ENCODE measurements at places on chromosomes 3 and 15.

DNA sequence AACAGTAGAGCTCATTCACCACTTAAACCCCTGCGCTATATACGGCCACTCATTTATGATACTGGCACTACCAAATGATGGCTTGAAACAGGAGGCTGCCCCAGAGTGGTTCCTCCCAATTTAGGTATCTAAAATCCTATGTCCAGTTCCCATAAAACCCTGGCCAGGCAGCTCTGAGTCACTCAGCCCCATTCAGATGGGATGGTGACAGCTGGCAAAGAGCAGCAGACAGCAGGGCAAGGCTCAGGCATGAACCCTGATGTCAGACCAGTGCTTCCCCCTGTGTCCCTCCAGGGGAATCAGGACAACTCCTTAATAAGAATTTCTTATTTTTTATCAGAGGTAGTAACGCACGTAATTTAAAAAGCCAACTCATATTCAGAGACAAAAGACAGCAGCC is 77.2 kb upstream of the RNU6-1 start:
- no peak for DNase-seq

- DNase-seq = no peak
Measured at GRCh38 chr15:25694823-25695312, 168.3 kb downstream of the ATP10A start.

DNA sequence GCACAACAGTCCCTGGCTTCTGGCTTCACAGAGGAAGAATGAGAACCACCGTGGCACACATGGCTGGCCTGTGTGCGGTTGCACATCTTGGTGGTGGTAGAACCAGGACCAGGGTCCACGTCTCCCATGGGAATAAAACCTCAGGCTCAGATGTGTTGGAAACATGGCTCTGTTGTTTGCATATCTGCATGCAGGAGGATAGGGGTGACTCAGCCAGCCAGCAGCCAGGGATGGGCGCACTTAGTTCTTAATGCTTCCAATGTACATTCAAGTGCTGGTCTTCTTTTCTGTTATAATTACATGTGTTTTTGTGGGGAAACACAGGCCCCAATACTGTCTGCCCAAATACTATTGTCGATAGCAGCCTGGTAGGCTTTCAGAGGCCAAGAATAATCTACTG is 35.8 kb upstream of the BCL2L10 start:
- no peak for DNase-seq

DNA sequence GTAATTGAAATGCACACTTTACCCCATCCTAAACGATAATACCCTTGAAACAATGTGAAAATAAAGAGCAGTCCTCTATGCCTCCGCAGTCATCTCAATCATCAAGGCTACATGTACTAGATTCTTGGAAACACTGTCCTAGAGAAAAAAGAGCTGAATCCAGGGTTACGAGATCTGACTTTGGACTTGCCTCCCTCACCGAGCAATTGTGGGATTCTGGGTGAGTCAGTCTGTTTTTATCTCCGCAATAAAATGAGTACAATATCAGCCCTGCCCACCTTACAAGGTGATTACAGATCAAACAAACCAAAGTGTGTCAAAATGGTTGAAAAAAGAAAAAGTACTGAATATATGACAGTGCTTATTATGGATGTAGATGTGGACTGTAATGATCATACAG is 152.3 kb upstream of the SNTN start:
- no peak for DNase-seq

DNA sequence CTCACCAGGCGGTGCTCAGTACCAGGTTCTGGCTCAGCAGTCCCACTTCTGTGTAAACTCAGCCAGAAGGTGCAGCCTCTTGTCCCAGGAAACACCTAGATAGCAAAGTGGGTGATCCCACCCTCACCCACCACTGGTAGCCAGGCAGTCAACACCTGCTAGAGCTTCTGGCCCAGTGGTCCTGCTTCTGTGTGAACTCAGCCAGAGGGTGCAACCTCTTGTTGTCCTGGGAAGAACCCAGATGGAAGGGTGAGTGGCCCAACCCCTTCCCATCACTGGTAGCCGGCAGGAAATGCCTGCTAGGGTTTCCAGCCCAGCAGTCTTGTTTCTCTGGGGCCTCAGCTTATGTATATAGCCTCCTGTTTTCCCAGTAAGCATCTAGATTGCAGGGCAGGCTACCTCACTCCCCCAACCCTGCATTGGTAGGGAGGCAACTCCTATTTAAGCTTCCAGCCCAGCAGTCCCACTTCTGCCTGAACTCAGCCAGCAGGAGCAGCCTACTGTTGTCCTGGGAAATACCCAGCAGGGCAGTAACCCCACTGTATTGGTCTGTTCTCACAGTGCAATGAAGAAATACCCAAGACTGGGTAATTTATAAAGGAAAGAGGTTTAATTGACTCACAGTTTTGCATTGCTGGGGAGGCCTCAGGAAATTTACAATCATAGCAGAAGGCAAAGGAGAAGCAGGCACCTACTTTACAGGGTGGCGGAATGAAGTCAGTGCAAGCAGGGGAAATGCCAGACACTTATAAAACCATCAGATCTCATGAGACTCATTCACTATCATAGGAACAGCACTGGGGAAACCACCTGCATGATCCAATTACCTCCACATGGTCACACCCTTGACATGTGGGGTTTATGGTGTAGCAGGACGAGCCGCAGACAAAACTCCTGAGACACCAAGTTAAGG is 110.6 kb downstream of the DTWD1 start:
- no peak for DNase-seq

GRCh38 chr3:119367000-119367399 is 72.8 kb downstream of the ARHGAP31 start:
- no peak for DNase-seq

GRCh38 chr3:114760679-114761078 is 386.4 kb downstream of the ZBTB20 start:
- no peak for DNase-seq

GRCh38 chr3:9161298-9161697 is 88.1 kb downstream of the SRGAP3 start:
- no peak for DNase-seq

DNA sequence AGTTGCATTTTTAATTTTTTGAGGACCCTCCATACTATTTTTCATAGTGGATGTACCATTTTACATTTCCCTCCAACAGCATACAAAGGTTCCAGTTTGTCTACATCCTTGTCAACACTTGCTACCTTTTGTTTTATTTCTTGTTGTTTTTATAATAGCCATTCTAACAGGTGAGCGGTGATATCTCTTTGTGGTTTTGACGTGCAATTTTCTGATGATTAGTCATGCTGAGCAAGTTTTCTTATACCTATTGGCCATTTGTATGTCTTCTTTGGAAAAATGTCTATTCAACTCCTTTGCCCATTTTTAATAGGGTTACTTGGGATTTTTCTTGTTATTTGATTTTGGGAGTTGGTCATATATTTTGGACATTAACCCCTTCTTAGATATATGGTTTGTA is 187.0 kb downstream of the CDIN1 start:
- no peak for DNase-seq

DNA sequence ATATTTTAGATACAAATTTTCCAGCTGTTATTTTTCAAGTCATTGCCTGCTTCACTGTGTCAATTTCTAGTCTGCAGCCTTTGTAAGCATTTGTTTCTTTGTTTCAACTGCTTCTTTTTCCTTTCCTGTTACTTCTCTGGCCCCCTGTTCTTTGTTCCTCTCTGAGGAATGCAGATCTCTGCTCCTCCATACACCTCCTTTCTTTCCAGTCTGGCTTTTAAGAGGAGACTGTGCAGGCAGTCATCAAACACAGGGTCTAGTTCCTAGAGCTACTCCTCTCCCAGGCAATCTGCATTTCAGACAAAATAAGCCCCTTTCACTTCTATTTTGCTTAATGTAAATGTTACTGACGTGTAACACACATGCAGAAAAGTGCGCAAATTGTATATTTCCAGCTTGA is 502.9 kb downstream of the PDCD6IP start:
- no peak for DNase-seq

GRCh38 chr3:55332176-55332575 is 154.9 kb downstream of the WNT5A start:
- DNase-seq = peak; percentile 42

GRCh38 chr3:105823149-105823867 is 45.5 kb downstream of the CBLB start:
- DNase-seq = peak; percentile 87

GRCh38 chr3:17195192-17195611 is 310.4 kb downstream of the PLCL2 start:
- DNase-seq = peak; percentile 30

- peak; percentile 99 for DNase-seq
Measured at GRCh38 chr3:140529096-140529495, 148.8 kb upstream of the TRIM42 start.

GRCh38 chr3:169552533-169552932 is 111.0 kb downstream of the MECOM start:
- no peak for DNase-seq

GRCh38 chr15:41603941-41604911 is 45.2 kb downstream of the TYRO3 start:
- DNase-seq = peak; percentile 70

- DNase-seq = peak; percentile 64
Measured at GRCh38 chr3:71066849-71067261, 516.7 kb downstream of the FOXP1 start.

DNA sequence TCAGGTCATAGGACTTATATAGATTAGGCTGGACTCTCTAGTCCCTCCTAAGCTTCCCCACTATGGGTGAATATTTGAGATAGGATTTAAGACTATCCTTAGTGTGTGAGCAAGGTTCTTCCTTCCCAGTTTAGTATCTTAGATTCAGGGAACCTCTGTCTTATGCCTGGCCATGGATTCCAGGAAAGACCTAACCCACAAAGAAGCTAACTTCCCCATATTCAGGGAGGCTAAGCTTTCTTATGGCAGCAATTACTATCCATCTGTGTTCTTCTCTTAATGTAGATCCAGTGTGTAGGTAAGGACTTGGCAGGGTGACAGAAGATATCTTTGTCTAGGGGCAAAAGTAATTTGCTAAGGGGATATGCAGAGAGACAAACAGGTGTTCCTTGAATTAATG is 25.5 kb upstream of the PIK3R4 start:
- no peak for DNase-seq

- no peak for DNase-seq
Measured at GRCh38 chr3:57019057-57019456, 41.4 kb upstream of the SPATA12 start.

- DNase-seq = peak; percentile 22
Measured at GRCh38 chr3:46538803-46539442, 27.2 kb downstream of the LRRC2 start.

DNA sequence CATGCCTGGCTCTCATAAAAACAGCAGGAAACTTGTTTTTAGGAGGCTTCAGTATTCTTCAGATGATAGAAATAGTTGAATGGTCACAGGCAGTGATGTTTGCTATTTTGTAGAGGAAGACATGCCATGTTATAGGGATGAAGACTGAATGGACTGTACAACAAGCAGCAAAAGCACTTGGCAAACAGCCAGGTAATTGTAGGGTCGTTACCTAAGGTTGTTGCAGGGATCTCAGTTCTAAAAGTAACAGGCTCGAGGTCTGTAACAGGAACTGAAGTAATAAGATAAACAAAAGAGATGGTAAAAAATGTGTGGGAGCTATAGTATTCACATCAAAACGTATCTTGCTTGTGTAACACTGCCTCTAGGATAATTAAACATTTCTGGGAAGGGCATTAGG is 116.3 kb downstream of the TFG start:
- DNase-seq = no peak

Data from kidney glomerular epithelial cell (primary cell).